ENCODE measurements at places on chromosomes 3 and 15. TPM values are rescaled to one million over a fixed set of nuclear protein-coding genes. Genes with fewer than 3 reads are reported as not detected.

Gene SCN11A
- not detected for total RNA-seq

Gene CGNL1
- 12.0 TPM for total RNA-seq

Gene FGD5
- 5.1 TPM for total RNA-seq

Gene PRR23C
- total RNA-seq: not detected

Gene GOLGA6A
- not detected for total RNA-seq

Gene TRAT1
- total RNA-seq: not detected

Gene CHL1
- not detected for total RNA-seq

Gene ROPN1
- not detected for total RNA-seq

Gene MOBP
- not detected for total RNA-seq

Gene SETMAR
- total RNA-seq: 6.7 TPM
